ENCODE measurements at places on chromosomes 3 and 15.
A peak's percentile ranks its signal among the peaks of the same experiment; 100 is the strongest.

GRCh38 chr15:47954196-47954595 lies 166.6 kb upstream of the SLC24A5 start:
- DNase-seq = no peak

DNA sequence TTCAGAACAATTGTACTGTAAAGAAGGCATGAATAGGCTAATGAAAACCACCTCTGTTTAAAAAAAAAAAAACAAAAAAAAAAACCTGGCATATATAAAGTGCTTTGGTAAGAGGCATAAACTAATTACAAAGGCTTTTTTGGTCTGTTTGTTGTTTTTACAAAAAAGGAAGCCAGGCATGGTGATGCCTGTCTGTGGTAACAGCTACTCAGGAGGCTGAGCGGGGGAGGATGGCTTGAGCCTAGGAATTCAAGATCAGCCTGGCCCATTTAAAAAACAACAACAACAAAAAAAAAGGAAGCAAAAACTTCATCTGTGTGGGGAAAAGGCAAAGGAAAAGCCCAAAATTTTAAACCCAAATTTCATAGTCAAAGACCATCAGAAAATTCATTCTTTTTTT lies 47.0 kb downstream of the OSBPL10 start:
- DNase-seq = no peak

- DNase-seq = peak; percentile 98
Observed at GRCh38 chr3:58049143-58049785, 41.0 kb downstream of the FLNB start.

- no peak for DNase-seq
Observed at GRCh38 chr3:72158639-72159326, 373.8 kb upstream of the PROK2 start.

DNA sequence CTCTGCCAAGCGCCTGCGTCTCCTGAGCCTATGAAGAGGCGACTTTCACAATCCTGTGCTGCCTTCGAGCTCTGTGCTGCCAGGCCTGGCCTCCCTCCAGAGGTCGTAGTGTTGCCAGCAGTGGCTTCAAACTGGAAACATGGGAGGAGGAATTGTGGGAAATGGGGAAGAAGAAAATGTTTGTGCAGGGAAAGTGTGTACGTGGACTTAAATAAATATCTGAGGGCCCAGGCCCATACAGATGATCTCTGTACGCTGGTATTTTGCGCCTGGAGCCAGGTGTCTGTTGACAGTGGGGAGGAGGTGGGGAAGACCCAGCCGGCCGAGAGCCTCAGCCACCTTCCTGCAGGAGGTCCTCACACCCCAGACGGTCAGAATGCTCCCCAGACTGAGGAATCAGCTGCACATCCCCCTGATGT lies 44.6 kb downstream of the ZBTB38 start:
- no peak for DNase-seq

DNA sequence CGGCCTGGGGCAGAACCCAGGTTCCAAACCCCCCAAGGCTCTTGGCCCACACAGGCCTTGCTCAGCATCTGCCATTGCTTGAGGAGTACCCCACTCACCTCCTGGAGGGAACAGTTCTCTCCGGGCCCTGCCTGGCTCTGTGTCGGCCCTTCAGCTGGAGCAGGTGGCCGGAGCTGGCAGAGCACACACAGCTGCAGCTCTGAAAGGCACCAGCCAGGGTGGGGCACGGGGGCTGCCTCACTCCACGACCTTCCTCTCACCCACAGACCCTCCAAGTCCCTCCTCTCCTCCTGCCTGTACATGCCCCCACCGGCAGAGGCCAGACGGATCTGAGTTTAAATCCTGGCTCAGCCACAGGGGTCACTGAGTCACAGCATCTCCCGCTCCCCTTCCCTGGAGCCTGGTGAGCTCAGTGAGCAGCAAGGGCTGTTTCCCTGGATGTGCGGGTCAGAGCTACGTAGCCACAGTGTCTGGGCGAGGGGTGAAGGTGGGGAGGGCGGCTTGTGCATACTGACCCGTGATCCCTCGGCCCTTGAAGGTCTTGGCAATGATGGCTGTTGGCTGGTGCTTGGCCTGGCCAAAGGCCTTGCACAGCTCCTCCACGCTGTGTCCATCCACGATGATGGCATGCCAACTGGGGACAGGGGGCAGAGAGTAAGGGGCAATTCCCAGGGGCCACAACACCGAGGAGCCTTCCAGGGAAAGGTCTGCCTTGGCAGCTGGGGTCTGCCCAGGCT lies 23.0 kb downstream of the TKT start:
- DNase-seq = no peak

- DNase-seq = no peak
Observed at GRCh38 chr3:187812496-187812895, 67.2 kb upstream of the BCL6 start.

DNA sequence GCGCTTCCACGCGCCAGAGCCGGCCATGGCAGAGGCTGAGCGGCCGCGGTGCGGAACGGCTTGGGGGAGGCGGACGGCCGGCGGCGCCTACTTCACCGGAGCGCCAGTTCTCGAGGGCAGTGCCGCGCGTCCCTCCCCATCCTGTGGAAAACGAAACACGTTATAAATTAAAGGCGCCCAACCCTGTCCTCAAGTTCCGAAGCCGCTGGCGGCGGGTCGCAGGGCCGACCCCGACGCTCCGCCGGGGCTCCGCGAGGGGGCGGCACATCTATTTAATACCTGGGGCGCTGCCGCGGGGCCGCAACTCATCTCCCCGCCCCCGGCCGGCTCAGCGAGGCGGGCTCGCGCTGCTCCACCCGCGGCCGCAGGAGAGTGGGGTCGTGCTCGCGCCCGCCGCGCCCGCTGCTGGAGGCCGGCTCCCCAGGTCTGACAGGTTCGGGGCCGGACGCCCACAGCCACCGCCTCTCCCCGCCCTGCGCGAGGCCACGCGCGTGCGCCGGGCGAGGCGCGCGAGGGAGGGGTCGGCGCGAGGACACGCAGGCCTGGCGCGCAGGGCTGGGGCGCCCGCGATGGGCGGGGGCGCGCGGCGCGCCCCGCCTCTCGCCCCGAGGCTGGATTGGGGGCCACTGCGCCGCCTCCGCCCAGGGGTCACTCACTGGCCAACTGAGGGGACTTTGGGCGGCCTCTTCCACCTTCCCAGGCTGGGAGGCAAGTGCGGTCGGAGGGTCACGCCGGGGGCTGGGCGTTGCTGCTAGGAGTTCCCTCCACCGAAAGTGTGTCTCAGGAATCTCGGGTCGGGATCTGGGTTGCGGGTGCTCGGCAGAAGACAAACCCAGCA lies at the start of gene SLC30A4:
TSS of gene SLC30A4 (minus strand) at position 428 of the 838 bp plus-strand sequence. CDS start at position 27, 401 bp downstream.
- no peak for DNase-seq

DNA sequence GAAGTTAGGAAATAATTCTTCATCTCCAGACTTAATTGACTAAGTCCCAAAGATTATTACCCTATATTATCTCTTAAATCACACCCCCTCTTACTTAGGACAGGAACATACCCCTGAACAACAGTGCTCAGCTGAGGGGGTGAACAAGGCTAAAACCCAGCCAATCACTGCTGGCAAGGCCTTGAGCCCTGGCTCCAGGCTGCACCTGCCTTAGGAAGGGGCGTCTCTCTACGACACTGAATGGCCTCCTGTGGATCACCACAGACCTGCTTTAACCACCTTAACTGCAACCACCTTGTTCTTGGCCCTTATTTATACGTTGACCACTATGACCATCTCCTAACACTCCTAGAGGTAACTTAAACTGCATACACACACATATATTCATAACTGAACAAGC lies 267.4 kb upstream of the THBS1 start:
- no peak for DNase-seq

- DNase-seq = no peak
Observed at GRCh38 chr3:119826711-119827608, 45.1 kb downstream of the NR1I2 start.

DNA sequence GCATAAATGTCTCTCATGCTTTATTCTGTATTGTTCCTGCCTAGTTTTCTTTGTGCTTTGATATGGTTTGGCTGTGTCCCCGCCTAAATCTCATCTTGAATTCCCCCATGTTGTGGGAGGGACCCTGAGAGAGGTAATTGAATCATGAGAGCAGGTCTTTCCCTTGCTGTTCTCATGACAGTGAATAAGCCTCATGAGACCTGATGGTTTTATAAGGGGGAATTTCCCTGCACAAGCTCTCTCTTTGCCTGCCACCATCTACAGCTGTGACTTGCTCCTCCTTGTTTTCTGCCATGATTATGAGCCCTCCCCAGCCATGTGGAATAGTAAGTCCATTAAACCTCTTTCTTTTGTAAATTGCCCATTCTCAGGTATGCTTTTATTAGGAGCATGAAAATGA lies 1596.6 kb downstream of the SI start:
- DNase-seq = no peak

DNA sequence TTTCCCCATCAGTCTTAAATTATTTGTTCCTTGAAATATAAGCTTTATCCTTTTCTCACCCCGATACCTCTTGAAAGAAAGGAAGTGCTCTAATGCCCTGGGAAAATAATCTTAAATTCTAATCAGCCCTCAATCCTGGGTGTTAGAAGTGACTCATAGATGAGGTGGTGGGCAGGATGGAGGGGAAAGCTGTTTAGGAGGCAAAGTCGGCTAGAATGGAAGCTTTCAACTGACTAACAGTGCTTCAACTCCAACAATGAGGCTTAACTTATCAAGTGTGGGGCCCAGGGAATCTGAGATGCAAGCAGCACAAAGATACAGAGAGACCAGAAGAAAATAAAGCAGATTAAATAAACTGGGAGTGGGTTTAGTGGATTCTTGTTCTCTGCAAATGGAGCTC lies 175.8 kb downstream of the EPHB1 start:
- DNase-seq = no peak

DNA sequence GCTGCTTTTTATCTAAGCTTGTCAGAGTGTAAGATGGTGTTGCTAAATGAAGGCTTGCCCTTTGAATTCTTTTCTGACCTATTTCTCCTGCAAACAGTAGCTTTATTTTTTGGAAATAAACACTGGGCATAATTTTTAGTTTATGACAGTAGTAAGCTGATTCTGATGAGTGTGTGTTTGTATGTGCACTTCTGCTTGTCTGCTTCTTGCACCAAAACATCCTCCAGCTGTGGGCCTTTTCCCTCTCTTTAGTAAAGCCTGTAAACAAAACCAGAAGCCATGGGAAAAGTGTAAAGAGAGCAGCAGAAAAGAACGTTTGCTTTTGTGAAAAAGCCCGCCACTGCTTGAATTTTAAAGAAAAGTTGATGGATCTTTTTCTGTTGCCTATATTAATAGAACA lies 136.4 kb upstream of the IL12A start:
- no peak for DNase-seq

- DNase-seq = peak; percentile 91
Observed at GRCh38 chr15:90233387-90234095, at the start of gene CIB1. Gene CIB1, minus strand, starts transcription at chr15:90233941. Its CDS starts 56 bp downstream, at chr15:90233885.

- no peak for DNase-seq
Observed at GRCh38 chr3:134840459-134840858, 45.4 kb downstream of the EPHB1 start.

DNA sequence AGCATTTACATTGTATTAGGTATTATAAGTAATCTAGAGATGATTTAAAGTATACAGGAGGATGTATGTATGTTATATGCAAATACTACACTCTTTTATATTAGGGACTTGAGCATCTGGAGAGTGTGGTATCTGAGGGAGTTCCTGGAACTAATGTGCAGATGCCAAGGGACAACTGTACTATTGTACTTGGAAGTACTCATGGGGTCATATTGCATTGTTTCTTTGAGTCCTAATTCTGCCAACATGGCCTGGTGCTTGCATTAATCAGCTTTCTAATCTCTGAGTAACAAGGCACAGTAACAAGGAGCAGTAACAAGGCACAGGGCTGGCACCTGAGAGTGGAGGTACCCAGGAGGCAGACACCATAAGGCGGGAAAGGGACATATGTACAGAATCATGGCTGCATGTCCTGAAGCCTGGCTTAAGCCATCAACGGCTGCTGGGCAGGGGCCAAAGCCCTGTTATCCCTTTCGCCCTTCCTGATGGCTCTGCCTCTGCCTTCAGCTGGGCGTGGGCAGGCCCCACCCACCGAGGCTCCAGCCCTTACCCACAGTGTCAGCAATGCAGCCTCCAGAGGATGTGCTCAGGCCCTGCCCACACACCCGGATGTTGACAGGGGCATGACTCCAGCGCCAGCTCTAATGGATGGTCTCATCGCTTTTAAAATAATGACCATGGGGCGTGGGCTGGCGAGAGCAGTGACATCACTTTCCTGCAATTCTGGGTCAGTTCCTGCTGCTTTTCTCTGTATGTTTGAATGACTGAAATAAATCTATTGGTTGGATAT lies 22.9 kb downstream of the CEMIP start:
- DNase-seq = no peak

- DNase-seq = peak; percentile 92
Observed at GRCh38 chr3:127074900-127075360, 92.0 kb downstream of the PLXNA1 start.

DNA sequence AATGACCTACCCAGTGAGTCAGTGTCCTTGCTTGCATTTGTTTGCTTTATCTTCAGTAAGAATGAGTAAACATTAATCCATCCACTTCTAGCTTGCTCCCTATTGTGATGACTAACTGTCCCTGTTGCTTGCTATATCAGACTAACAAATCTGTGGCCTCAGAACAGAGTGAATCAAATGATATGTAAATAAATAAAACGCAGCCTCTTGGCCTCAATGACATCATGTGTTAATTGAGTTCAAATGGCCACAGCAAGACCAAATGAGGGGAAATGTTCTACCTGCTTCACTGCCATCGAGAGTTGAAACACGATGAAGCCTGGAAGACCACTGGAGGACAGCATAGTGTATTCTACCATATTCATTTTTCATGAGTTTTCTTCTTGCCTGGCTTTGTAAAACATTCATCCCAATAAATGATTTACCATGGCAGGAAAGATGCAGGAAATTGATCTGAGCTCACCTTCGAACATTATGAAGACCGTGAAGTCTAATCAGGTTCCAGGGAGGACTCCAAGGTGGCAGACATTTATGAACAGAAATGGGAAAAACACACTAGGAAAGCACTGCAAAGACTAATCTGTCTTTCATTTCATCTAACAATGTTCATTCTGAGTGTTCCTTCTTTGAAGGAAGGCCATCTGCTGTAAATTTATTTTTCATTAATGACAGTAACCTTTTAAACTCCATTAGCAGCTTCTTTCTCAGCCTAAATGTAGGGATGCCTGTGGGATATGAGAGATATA lies 1144.5 kb downstream of the TUSC7 start:
- peak; percentile 22 for DNase-seq

DNA sequence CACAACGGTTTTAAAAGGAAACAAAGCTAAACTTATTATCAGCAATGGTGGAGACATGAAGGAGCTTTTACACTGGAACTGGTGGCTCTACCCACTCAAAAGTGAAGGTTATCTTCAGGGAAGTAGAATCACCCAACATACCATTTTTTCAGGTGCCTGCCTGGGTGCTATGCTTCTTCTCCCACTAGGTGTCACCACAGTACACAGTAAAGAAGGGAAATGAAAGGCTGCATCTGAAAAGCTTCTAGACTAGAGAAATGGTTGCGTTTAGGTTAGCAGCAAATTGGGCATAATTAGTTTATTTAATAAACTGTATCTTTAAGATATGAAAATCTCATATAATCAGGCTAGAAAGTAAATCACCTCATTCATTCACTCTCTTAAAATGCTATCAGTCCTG lies 47.0 kb upstream of the SELENOK start:
- DNase-seq = peak; percentile 24

- no peak for DNase-seq
Observed at GRCh38 chr3:122508135-122508914, 6.4 kb downstream of the KPNA1 start.

- no peak for DNase-seq
Observed at GRCh38 chr3:174710612-174711011, 148.5 kb upstream of the NAALADL2 start.

- DNase-seq = no peak
Observed at GRCh38 chr3:194329583-194329965, 21.6 kb downstream of the CPN2 start.

GRCh38 chr15:49718234-49718633 lies 97.4 kb downstream of the DTWD1 start:
- DNase-seq = no peak
